ENCODE measurements at places on chromosomes 5 and 9.

DNA sequence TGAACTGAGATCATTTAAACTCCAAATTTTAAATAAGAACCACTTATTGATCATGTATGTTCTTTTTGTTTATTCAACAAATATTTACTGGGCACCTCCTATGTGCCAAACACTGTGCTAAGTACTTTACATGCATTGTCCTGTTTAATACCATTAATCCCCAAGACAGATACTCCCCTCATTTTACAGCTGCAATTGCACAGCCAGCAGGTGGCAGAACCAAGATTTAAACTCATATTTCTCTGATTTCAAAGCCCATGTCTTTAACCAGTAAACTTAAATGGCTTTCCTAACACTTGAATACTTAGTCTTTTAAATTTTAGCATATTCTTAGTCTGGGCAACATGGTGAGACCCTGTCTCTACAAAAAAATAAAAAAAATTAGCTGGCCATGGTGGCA lies 43.4 kb upstream of the KIAA1958 start:
- no peak for DNase-seq

DNA sequence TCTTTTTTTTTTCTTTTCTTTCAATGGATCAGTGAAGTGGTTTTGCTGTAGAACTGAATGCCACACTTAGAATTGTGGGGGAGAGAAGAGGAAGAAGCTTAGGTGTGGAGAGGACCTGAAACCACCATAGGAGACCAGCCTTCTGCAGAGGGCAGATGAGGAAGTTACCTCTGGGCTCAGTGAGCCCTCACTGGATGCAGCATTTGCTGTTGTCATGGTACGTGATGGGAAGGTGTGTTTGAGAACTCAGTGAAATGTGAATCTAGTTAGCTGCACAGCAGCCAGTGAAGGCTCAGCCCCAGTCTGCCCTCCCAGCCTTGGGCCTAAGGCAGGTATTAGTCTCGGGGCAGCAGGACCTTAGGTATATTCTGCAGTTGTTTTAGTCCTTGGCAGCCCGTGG lies 17.5 kb downstream of the CYFIP2 start:
- no peak for DNase-seq

GRCh38 chr5:125408448-125409233 lies 662.2 kb upstream of the ZNF608 start:
- DNase-seq, result no peak

- DNase-seq, result no peak
Observed at GRCh38 chr9:131476777-131477345, 25.9 kb upstream of the POMT1 start.

- no peak for DNase-seq
Observed at GRCh38 chr9:38331141-38331540, 61.4 kb upstream of the ALDH1B1 start.

- no peak for DNase-seq
Observed at GRCh38 chr9:127580879-127581475, 31.1 kb upstream of the STXBP1 start.

DNA sequence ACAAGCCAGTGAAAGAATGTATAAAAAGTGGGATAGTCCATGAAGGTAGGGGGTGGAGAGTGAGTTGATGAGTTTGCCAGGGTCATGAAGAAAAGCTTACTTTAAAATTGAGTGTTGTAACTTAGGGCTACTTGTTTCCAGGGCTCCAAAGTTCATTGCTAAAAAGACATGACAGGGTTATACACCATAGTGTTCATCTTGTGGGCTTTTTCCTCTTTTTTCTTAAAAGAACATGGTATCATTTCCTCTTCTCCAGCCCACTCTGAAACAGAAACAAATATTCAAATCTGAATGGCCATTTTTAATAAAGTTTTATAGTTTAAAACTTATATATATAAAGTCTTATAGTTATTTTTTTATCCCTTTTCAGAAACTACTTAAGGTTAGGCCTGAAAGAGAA lies 115.7 kb upstream of the SMC2 start:
- DNase-seq, result no peak

- no peak for DNase-seq
Observed at GRCh38 chr5:89989776-89990175, 419.8 kb downstream of the CETN3 start.

DNA sequence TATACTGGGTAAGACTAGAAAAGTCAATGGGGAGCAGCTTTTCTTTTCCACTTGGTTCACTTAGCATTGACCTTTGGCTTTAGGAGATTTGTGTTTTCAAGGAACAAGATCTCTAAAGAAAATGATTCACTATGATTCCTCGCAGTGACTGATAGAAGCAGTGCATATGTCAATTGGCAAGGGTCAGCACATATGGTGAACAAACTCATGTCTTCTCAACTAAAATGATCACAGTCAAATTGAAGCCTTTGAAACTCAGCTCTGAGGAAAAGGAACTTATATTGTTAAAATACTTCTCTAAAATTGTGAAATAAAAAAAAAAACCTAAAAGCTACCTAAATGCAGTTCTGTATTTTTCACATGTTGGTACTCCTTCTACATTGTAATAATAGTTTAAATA lies 43.2 kb upstream of the IL7R start:
- DNase-seq, result no peak

DNA sequence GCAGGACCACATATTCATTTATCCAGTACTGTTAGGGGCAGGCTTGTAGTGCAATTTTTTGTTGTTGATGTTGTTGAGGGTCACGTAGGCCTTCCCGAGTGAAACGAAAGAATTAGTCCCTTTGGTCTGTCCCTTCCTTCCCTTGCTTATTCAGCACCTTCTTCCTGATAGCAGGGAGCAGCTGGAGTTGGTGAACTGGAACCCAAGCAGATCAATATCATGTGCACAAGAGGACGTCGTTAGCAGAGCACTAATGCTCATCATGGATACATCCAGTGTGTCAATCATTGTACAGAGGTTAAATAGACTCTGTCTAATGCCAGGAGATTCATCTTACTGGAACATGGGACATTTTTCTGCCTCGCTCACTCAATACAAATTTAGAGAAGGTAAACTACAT lies 33.0 kb upstream of the MAP1B start:
- DNase-seq, result peak; percentile 38

GRCh38 chr9:114400219-114400618 lies 12.4 kb upstream of the AKNA start:
- DNase-seq, result no peak

DNA sequence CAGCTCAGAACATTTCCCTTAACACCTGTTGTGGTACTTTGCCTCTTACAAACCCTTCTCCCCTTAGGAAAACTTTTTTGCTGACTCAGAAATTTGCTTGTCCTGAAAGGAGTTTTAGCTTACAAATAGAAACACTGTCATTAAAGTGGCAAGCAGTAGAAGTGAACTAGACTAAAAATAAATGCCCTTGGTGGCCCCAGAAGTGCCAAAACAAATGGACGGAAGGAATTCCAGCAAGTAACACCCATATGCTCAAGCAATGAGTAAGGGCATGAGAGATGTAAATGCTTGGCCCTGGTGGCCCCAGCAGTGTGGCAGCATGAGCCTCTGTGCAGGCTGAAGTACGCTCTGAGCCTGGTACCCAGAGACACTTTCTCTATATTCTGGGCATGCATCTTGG lies 8.6 kb downstream of the VLDLR start:
- no peak for DNase-seq

GRCh38 chr5:177546258-177546741 lies 8.1 kb downstream of the FAM193B start:
- no peak for DNase-seq

GRCh38 chr9:90124961-90125360 lies 517.7 kb downstream of the DIRAS2 start:
- DNase-seq, result peak; percentile 26

GRCh38 chr5:173743641-173744343 lies 127.3 kb upstream of the BOD1 start:
- DNase-seq, result no peak
